ENCODE measurements at places on chromosomes 11 and 22. TPM values are rescaled to one million over a fixed set of nuclear protein-coding genes. Genes with fewer than 3 reads are reported as not detected.
A peak's percentile ranks its signal among the peaks of the same experiment; 100 is the strongest.

TMEM45B gene
- total RNA-seq = 0.64 TPM

MOV10L1 gene
- 2.7 TPM for total RNA-seq

KREMEN1 gene
- total RNA-seq = 9.1 TPM

PAK1 gene
- total RNA-seq = 109 TPM

CRACR2B gene
- total RNA-seq = 4.0 TPM

APOL5 gene
- total RNA-seq = not detected

RAB39A gene
- total RNA-seq = 24.8 TPM

OR51B2 gene
- total RNA-seq = 1.2 TPM

LRRC74B gene
- total RNA-seq = not detected

MYRF gene
- 1.7 TPM for total RNA-seq

OR56A1 gene
- 0.27 TPM for total RNA-seq

GAS2 gene
- 8.3 TPM for total RNA-seq

SEPTIN3 gene
- total RNA-seq = 126 TPM

PKNOX2 gene
- 6.4 TPM for total RNA-seq

PKDREJ gene
- under 0.01 TPM for total RNA-seq

MUC2 gene
- 1.5 TPM for total RNA-seq

PKP3 gene
- total RNA-seq = 0.73 TPM

KRTAP5-10 gene
- total RNA-seq = not detected

CYB5R2 gene
- total RNA-seq = 2.5 TPM

OR52I2 gene
- not detected for total RNA-seq

SCGB1D2 gene
- not detected for total RNA-seq

- no peak for DNase-seq
These were observed 267.8 kb downstream of the TBC1D22A start for GRCh38 chr22:47030143-47030661.

GRCh38 chr22:25153961-25154666 is 45.5 kb upstream of the CRYBB3 start:
- no peak for DNase-seq

DNA sequence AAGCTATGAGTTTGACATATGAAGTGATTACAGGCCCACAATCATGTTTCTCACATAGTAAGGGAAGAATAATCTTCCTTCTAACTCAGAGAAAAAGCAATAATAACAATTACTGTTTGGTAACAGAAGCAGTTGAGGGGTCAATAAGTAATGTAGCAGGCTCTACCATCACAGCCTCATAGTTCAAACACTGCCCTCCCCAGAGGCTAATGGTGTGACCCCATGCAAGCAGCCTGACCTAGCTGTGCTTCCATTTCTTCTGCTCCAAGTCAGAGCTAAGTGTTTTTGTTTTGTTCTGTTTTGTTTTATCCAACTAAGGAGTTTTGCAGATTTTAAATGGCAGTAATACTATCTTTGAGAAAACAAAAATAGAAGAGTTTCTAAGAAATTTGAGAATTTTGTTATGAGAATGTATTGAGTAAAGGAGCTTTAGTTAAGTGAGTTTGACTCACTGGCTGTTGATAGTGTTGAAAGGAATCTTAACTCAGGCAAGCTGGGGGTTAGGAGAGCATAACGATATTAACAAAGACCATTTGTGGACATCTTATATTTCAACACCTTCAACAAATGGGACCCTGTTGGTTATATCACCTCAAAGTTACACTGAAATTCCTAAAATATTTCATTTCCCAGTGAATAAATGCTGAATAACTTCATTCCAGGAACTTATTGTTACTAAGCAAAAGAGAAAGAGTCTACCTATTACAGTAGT is 48.5 kb downstream of the GUCY1A2 start:
- no peak for DNase-seq

GRCh38 chr22:38737302-38738060 is 18.3 kb downstream of the SUN2 start:
- DNase-seq = no peak

GRCh38 chr11:102196816-102197215 is 86.6 kb downstream of the YAP1 start:
- no peak for DNase-seq

- DNase-seq = no peak
These were observed at the start of gene MMP10 for GRCh38 chr11:102780491-102780918. Gene MMP10, minus strand, starts transcription at chr11:102780628. Its CDS starts 37 bp downstream, at chr11:102780591.

- no peak for DNase-seq
These were observed 27.8 kb downstream of the CEP295 start for GRCh38 chr11:93689240-93689639.

GRCh38 chr11:114044042-114044871 is 15.3 kb upstream of the ZBTB16 start:
- DNase-seq = no peak

DNA sequence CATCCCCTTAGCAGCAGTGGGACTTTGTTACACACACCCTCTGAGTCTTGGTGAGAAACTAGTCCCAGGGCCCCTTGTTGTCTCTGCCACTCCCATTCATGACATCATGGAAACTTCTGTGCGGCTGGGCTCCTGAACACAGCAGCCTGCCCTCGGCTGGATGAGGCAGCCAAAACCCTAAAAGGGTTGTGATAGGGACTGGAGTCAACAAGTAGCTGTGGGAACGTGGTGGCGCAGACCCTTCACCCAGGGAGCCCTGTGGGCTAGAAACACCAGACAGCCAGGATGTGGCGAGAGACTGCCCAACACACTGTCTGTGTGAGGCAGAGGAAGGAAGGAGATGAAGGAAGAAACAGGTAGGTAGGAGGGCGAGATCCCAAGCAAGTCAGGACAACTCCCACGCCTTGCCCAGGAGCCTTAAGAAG is 3.9 kb downstream of the CD3D start:
- DNase-seq = no peak

- DNase-seq = no peak
These were observed 81.0 kb upstream of the SLC6A5 start for GRCh38 chr11:20518323-20518834.

DNA sequence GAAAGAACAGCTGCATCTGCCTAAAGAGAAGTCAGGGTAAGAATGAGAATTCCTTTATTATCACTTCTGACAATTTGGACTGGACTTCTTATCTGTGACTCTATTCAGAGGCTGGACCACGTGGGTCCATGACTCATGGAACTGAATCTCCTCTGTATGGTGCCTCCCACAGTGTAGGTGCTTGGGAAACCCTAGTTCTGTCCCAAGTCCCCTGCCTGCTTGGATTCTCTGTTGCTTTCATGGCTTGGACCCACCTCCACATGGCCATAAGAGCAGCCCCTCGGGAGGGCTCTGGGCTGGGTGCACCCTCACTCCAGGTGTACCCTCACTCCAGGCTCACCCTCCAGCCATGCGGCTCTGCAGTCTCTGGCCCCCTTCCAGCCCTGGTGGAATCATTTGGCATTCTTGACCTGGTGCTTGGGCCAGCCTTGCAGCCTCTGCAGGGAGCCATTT is 153.4 kb downstream of the CACNA1I start:
- DNase-seq = no peak

DNA sequence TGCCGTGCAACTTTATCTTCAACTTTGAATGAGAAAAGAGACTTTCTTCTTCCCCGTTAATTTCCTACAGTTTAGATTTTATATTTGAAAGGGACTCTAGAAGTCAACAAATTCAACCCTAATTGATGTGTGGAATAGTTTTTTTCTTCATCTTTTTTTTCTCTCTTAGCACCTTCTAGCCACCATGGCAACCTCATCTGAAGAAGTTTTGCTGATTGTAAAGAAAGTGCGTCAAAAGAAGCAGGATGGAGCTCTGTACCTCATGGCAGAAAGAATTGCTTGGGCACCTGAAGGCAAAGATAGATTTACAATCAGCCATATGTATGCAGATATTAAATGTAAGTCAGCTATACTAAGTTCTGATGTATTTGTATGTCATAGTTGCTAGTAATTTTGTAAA is 10.5 kb downstream of the GTF2H1 start:
- DNase-seq = no peak

- DNase-seq = no peak
These were observed 1.2 kb downstream of the SYVN1 start for GRCh38 chr11:65132988-65133700.

- DNase-seq = no peak
These were observed 13.3 kb downstream of the SMCO4 start for GRCh38 chr11:93529707-93530467.

GRCh38 chr11:85044911-85045310 is 582.2 kb downstream of the DLG2 start:
- no peak for DNase-seq

- DNase-seq = no peak
These were observed 619.0 kb upstream of the ARHGAP42 start for GRCh38 chr11:100068116-100068515.

GRCh38 chr11:82959987-82960778 is 58.6 kb downstream of the DDIAS start:
- DNase-seq = no peak

GRCh38 chr11:74730571-74731260 is 510 bp downstream of the CHRDL2 start:
- DNase-seq = no peak

DNA sequence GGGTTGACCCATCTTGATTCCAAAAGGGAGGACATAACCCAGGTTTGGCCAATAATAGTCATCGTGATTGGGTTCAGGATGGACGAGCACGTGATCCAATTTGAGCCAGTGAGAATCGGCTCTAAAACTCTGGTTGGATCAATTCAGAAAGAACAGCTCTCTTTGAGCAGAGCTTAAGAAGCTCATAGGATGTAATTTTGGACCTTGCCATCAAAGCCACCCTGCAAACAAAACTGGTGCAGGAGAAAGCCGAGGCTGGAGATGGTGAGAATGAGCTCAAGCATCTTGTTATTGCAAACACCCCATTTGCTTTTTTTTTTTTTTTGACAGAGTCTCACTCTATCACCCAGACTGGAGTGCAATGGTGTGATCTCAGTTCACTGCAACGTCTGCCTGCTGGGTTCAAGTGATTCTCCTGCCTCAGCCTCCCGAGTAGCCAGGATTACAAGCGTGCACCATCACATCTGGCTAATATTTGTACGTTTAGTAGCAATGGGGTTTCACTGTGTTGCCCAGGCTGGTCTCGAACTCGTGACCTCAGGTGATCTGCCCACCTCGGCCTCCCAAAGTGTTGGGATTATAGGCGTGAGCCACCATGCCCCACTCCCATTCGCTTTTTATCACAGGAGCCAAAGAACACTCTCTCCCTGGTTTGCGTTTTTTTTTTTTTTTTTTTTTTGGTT is 13.8 kb upstream of the MIAT start:
- no peak for DNase-seq

GRCh38 chr11:24556693-24557092 is 59.8 kb downstream of the LUZP2 start:
- DNase-seq = no peak

GRCh38 chr11:133049244-133050019 is 482.9 kb downstream of the OPCML start:
- no peak for DNase-seq

DNA sequence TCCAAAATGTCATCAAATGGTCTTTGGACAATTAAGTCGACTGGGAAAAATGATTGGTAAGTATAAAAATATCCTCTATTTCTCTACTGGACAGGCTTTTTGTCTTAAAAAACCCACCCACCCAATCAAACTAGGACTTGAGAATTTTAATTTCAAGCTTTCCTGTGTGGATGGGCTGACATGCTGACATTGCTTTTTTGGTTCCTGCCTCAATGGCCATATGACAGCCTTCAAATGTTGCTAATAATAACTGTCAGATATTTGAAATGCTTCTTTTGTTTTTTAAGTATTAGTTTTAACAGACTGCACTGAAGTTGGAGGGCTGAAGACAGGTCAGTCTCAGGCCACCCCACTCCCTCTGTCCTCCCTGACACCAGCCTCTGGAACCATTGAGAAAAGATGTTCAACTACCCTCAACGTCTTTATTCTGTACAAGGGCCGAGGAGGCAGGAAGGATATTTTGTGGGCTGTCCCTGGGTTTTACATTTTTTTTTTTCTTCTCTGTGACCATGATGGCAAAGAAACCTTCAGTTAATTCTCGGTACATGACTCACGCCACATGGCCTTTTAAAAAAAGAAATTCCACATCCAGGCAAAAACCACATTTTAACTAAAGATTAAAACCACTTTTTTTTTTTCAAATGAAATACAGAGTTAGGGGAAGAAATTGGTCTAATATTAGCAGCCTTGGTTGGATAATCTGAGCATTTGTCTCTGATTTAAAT is 130.4 kb downstream of the SLC1A2 start:
- DNase-seq = no peak

DNA sequence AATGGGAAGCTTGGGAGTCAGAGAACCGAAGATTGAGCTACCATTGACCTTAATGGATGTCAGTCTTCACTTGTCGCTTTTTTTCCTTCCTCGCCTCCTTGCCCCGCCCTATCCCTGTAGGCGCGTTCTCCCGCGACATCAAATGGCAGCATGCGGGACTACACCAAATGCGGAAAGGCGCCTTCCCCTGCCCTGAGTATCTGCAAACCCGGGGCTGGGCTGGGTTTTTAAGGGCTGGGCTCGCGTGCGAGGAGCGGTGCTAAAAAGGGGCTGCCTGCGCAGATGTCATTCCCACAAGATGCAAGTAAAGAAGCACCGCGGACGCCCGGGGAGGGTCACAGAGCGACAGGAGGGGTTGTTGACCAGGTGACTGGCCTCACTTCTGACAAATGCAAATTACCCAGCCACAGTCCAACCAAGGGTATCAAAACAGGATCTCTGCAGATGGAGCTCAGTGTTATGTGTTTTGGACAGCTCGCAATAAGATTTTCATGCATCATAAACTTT is 4.7 kb upstream of the FAM111B start:
- peak; percentile 9 for DNase-seq

GRCh38 chr11:121372671-121373429 is 79.3 kb upstream of the SORL1 start:
- no peak for DNase-seq

DNA sequence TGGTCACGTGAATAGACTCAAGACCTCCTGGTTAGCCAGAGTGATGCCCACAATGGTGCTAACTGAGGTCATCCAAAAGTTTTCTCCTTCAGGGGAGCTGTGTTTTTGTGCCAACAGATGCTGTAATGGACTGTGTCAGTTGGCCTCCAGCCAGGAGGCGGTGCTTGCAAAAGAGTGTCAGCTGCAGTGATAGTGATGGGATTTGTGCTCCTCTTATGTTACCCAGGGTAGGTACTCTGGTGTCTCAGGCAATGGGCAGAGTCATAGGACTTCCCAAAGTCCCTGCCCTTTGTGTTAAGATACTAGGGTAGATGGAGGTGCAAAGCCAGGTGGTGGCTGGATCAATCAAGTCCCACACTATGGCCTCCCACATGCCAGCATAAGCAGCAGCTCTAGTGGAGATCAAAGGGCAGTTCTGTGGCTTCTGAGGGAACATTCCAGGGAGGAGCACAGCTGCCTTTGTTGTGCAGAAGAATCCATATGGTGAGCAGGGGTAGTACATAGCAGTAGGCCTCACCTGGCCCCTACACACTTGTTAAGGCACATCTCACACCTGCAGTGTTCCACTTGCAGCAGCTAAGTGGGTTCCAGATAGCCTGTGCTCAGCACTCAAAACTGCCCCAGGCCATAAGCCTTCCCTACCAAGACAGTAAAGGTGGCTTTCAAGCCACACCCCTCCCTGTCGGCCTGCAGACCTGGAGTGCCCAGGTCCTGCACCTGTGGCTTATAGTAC is 9.4 kb upstream of the FANCF start:
- DNase-seq = no peak

DNA sequence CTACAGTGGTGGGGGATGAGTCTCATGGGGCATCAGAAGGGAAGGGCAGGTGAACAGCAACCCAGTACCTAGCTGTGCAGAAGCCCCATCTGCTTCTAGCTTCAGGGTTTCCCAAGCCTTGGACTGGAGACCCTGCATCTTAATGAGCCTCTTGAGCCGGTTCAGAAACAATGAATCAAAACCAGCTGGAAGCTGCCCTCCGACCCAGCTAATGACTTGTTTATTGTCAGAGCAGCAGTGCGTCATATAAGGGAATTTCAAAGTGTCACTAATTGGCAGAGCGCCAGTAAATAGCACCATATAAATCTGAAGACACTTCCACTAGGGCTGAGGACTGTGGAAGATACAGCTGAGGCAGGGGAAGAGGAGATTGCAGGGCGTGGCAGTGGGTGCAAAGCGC is 57.5 kb downstream of the RPUSD4 start:
- no peak for DNase-seq

GRCh38 chr11:33636104-33636503 is 64.5 kb downstream of the C11orf91 start:
- no peak for DNase-seq
